ENCODE measurements at places on chromosomes 7 and 10.

DNA sequence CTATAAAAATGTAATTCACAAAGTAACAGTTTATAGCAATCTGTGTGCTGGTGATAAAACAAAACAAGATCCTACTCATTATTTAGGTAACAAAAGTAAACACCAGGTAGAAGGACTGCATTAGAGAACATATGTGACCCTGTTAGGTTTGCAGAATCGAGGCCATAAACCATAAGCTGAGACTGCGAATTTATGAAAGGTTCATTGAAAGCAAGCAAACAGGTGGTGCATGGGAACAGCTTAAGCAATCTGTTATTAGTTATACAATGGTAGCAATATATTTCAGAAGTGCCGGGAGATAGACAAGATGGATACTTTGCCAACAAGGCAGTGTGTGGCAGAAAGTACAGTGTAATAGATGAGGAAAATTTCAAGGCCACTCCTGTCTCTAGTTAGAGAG, 23.5 kb upstream of the FAM133B start:
- no peak for DNase-seq

DNA sequence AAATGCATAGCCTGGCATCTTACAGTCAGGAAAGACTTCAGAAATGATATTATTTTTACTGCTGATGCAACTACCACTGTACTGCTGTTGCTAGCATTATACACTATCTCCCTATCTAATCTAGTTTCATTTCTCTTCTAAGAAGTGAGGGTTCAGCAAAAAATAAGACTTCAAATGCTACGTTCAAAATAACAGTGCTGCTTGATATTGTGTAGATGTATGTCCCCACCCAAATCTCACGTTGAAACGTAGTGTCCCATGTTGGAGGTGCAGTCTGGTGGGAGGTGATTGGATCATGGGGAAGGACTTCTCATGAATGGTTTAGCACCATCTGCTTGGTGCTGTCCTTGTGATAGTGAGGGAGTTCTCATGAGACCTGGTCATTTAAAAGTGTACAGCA, 129.4 kb downstream of the ANK3 start:
- no peak for DNase-seq

DNA sequence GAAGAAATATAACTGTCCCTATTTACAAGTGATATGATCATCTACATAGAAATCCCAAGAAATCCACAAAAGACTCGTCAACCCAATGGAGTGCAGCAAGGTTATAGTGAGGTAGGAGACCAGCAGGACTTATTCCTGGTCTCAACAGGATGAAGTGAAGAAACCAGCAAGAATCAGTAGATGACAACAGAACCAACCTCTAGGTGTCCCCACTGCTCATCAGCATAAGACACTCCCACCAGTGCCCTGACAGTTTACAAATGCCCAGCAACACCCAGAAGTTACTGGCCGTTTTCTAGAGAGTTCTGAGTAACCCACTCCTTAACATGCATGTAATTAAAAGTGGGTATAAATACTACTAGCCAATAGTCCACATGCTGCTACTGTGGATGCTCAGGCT, 470.5 kb upstream of the LRRTM3 start:
- peak; percentile 8 for DNase-seq

GRCh38 chr7:135597181-135597925, 39.6 kb downstream of the NUP205 start:
- peak; percentile 19 for DNase-seq

DNA sequence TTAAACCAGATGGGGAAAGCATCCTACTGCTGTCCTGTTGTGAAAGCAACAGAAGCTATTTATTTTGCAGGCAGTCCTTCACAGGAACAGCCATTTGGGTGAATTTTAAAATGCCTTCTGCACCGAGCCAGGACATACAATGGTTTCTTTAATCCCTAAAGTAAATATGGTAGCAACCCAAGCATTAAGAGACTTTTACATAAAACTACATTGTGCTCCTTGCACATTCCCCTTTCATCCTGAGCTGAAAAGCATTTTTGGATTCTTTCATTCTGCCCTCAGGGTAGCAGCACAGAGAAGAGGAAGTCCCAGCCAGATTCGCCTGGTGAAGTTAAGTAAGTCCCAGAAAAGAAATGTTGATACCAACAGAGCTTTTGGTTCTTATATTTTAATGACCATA, 84.0 kb upstream of the FAM3C start:
- no peak for DNase-seq

DNA sequence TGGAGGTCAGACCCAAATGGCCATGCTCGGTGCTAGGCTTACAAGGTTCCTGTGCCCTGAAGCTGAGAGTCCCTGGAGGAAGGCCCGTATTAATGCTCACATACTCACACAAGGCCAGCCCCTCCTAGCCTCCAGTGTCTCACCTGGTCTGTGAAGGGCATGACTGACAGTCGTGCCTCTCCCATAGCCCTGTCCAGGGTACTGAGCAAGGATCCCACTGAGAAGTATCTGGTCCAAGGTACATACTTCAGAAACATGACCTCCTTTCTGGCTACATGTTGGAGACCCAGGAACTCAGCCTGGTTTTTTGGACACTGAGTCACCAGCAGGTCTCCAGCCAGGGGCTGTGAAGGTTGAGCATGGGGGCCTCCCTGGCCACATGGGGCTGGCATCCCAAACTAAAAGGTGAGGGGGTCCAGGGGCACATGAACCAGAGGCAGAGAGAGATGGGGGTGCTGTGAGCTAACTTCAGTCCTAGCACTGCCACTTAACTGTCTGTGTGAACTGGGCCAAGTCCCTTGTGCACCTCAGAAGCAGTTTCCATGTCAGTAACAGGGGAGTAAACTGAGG, 17.6 kb upstream of the RASGEF1A start:
- no peak for DNase-seq

DNA sequence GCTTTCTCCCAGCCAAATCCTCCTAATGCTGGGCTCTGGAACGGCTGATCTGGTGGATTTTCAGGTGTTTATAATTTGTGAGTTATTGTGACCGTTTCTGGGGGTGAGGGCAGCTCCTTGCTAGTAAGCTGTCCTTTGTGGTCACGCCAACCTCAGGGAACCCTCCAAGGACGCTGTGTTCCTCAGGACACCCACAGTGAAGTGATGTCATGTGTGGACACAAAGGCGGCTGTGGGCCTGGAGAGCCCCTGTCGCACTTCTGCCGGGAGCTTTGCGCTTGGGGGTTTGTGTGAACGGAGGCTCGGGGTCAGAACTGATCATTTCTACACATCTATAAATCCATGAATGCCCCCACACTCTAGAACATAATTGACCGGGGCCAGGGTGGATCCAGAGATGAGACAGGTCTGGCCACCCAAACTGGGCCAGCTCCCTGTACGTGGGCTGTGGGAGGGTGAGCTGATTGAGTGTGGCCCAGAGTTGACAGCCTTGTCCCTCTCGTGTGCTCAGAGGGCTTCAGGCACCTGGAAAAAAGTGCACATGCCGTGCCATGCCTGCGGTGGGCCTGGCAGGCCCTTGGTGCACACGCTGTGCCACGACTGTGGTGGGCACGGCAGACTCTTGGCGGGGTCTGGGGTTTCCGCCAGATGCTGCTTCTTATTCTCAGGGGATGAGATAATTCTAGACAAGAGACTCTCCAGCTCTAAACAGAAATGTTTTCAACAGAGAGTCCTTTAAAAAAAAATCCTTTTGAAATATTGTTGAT, 130.2 kb downstream of the VIPR2 start:
- DNase-seq: no peak

GRCh38 chr7:136183981-136184380, 206.8 kb upstream of the MTPN start:
- DNase-seq: no peak

GRCh38 chr7:14377646-14378266, 388.3 kb upstream of the ETV1 start:
- DNase-seq: peak; percentile 69

GRCh38 chr10:120827251-120827875, 23.8 kb upstream of the WDR11 start:
- DNase-seq: no peak

- DNase-seq: no peak
These were observed 393.2 kb upstream of the FOXK1 start for GRCh38 chr7:4288791-4289394.

GRCh38 chr7:30143748-30144251, 9.0 kb downstream of the MTURN start:
- peak; percentile 45 for DNase-seq

DNA sequence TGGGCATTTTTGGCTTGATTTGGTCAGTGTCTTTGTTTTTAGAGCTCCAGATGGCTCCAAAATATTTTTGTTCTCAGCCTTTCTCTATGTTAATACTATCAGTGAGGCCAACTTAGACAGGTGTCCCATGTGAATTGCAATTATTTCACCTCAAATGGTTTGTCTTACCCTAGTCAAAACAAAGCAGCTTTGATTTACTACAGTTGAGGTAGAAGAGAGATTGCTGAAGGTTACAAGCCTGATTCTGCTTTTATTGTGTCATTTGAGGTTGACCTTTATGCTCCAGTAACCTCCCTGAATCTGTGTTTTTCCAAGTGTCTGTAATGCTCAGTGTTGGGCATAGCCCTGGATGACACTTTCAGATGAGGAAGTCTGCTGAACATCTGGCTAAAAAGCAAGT, 882.9 kb downstream of the NRG3 start:
- DNase-seq: no peak

- DNase-seq: no peak
These were observed 19.1 kb downstream of the TECTB start for GRCh38 chr10:112302335-112302734.

DNA sequence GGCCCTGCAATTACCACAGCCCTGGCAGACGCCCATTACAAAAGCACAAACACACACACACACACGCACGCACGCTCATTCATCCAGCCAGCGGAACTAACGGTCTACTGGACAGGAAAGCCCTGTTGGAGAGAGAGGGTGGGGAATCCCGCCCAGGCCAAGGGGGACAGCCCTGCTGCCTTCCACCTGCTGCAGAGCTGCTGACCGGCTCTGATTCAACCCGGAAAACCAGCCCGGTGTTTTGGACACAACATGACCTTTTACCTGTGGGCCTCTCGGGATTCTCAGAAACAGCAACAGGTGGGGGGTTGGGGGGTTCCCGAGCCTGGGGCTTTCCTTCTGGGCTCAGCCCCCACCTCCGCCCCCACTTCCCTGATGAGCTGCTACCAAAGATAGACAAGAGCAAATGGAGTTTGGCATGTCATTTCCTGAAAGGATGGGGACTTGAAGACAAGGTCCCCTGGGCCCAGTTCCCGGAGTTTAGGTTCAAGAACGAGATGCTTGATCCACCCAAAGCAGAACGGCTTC, 18.5 kb upstream of the SERPINE1 start:
- DNase-seq: no peak

GRCh38 chr10:116001262-116001857, 271.6 kb downstream of the GFRA1 start:
- no peak for DNase-seq

GRCh38 chr10:77564731-77565589, 72.6 kb downstream of the KCNMA1 start:
- peak; percentile 76 for DNase-seq

DNA sequence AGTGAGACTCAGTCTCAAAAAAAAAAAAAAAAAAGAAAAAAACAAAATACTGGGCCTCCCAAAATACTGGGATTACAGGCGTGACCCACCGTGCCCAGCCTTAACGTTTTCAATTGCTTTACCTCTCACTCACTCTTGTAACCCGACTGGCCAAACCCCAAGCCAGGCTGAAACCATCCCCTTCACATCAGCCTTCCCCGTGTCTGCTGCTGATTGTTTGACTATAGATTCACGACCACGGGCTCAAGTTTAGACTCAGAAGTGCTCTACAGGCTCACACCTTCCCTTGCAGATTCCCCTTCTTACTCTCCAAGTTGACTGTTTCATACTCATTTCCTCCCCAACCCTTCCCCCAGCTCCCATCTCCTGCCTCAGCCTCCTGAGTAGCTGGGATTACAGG, 22.3 kb downstream of the TYW1 start:
- no peak for DNase-seq

DNA sequence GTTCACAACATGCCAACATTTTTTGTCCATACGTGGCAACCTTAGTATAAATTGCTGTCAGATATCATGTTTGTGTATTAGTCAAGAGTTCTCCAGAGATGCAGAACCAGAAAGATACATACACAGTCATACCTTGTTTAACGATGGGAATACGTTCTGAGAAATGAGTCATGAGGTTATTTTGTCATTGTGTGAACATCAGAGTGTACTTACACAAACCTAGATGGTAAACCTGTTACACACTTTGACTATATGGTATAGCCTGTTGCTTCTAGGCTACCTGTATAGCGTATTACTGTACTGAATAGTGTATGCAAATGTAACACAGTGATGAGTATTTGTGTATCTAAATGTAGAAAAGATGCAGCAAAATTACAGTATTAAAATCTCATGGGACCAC, 22.3 kb downstream of the ZNF518A start:
- no peak for DNase-seq

GRCh38 chr10:101331956-101332355, 22.0 kb upstream of the BTRC start:
- no peak for DNase-seq

DNA sequence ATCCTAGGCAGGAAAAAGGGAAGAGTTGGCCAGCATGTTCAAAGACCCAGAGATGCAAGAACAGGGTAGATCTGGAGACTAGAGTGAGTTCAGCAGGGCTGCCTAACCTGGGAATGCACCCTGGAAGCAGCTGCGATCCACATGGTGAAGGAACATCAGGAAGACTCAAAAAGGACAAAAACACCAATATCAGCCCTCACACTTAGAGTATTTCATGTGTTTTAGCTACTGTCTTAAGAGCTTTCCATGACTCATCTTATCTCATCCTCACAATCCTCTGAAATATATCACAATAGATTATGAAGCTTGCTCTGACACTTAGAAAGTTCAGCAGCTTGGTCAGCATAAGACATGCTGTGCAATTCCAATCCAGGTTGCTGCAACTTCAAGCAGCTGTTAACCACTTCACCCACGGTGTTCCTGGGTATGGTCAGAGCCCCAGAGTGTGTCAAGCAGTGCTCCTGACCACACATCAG, 380.9 kb downstream of the PARD3 start:
- DNase-seq: peak; percentile 74

DNA sequence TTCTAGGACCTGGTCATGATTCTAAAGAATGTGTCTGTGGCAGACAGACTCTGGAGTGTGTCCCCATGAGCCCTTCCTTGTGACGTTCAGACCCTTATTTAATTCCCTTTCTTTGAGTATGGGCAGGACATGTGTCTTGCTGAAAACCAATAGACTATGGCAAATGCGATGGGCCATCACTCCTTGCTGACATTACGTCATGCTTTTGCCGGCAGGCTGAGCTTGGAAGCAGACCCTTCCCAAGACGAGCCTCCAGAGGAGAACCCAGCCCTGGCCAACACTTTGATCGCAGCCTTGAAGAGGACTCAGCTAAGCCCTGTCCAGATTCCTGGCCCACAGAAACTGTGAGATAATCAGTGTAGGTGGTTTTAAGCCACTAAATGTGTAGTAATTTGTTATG, 18.4 kb upstream of the TMEM236 start:
- DNase-seq: no peak

- DNase-seq: no peak
These were observed 155.6 kb upstream of the MKI67 start for GRCh38 chr10:128281861-128282260.

GRCh38 chr7:47601119-47601880, 19.4 kb upstream of the TNS3 start:
- DNase-seq: peak; percentile 97

GRCh38 chr10:129421399-129422010, 45.5 kb upstream of the MGMT start:
- no peak for DNase-seq

- DNase-seq: peak; percentile 84
These were observed 3.8 kb upstream of the HOXA4 start for GRCh38 chr7:27134392-27134791.

Data from fibroblast of skin of right biceps (primary cell).